K562 (cell line): ENCODE measurements at places on chromosomes 16 and 17. TPM values are rescaled to one million over a fixed set of nuclear protein-coding genes. Genes with fewer than 3 reads are reported as not detected.

VAT1L gene
- total RNA-seq = 0.20 TPM in 1 of 2 replicates, not detected in the other

TBC1D26 gene
- total RNA-seq = not detected in 2 replicates

GRCh38 chr16:55906123-55906522 lies 30.9 kb upstream of the CES5A start:
- no peak for DNase-seq

DNA sequence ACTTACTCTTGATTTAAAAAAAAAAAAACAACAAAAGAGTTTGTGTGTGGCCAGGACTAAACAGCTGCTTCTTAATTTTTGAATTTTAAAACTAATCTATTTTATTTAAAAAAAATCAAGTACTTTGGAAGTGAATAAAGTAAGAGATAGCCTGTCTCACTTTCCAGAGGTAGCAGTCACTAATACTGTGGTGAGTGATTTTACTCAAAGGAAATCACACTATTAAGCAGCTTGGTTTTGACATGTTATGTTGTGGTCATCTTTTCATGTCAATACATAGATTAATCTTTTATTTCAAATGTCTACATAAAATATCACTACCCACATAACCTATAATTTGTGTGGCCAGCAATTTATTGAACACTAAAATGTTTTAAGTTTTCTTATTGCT lies 102.2 kb upstream of the HLF start:
- no peak for DNase-seq

- DNase-seq = no peak
Measured at GRCh38 chr16:51666821-51667220, 515.8 kb upstream of the SALL1 start.

- no peak for DNase-seq
Measured at GRCh38 chr16:86680661-86681030, 102.3 kb downstream of the FOXL1 start.

GRCh38 chr17:72417627-72418026 lies 296.8 kb downstream of the SOX9 start:
- DNase-seq = no peak

DNA sequence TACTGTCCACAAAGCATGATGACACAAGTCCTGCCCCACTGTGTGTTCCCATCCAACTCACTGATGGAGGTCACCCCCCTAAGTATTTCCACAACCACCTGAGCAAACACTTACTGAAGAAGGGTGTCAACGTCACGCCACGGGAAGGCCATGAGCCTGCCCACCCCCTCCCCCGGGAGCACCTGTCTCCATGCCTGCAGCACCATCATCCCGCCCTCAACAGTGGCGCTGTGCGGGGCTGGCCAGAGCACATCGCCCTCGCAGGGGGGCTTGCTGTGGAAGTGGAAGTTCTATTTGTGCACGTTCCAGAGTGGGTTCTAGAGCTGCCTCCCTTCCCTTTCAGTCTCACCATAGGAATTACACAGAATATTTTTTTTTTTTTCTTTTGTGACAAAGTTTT lies 4.3 kb upstream of the MBTPS1 start:
- no peak for DNase-seq

DNA sequence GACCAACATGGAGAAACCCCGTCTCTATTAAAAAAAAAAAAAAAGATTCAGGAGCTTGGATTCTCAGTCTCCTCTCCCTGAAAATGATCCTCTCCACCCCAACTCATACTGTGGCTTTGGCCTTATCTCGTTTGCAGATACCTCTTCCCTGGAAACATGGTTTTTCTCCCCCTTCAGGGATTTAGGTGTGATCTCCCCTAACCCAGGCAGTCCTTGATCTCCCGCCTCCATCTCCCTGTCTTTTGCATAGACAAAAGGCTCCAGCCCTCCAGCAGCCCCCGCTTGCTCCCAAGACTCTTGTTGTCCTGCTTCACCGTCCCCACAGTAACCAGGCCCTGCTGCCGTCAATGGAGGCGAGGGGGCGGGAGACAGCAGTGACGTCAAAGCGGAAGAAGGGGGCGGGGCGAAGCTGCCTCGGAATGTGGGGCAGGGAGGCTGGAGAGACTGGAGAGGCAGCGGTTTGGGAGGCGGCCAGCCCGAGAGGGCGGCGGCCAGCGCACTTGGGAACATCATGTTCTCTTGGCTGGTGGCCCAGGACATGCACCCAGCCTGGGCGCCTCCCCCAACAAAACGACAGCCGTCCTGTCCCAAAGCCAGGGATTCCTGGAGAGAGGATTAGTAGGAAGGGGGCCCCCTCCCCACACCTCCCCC lies 1.9 kb upstream of the PER1 start:
- DNase-seq = peak; percentile 85

- DNase-seq = no peak
Measured at GRCh38 chr17:59375857-59376256, 44.4 kb downstream of the YPEL2 start.

GRCh38 chr16:58306327-58306726 lies 11.5 kb upstream of the PRSS54 start:
- no peak for DNase-seq

DNA sequence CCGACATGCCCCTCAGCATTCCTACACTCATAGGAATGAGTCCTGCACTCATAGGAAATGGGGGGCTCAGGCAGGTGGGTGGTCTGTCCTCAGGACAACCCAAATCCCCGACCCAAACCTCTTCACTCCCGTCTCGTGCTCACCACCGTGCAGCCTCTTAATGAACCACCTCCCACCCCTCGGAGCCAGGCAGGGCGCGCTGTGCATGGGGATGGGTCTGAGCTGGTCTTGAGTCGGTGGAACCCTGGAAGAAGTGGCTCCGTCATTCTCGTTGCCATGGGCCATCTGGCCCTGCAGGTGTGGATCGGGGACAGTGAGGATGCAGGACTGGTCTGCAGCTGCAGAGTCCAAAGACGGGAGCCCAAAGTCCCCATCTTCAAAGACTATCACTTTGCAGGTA lies 6.4 kb upstream of the RAB40B start:
- no peak for DNase-seq

- DNase-seq = no peak
Measured at GRCh38 chr16:48491517-48491916, 106.3 kb upstream of the SIAH1 start.
